Stomach (tissue), 19 donors: ENCODE measurements at places on chromosomes 3 and 15. TPM values are rescaled to one million over a fixed set of nuclear protein-coding genes. Genes with fewer than 3 reads are reported as not detected.
A peak's percentile ranks its signal among the peaks of the same experiment; 100 is the strongest.

Gene SNTN
- total RNA-seq, result not detected

Gene SYNPR
- total RNA-seq, result 1.7 TPM

DNA sequence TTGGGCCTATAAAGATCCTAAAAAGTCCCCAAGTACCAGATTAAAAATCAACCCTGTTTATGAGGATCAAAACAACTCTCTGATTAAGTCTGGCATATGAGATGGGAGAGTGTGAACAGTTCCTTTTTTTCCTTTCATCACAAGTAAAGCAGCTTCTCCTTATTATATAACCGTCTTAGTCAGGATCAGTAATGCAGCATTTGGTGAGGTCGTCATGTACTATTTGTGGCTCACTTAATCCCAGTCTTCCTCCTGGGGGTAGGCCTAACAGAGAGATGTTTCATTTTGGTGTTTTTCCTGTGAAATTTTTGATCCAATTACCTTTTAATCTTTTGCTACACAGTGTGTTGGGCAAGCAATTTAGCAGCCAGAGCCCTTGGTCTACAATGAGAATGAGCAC is 333.1 kb upstream of the KCNMB2 start:
- H3K27ac ChIP-seq, result no peak overlapping the region
- H3K4me3 ChIP-seq, result no peak overlapping the region
- H3K36me3 ChIP-seq, result no peaks in the 10 kb centered on the region
- no peaks in the 10 kb centered on the region for H3K27me3 ChIP-seq
- peaks cover 19% of the 10 kb centered on the region for H3K4me1 ChIP-seq

- H3K4me3 ChIP-seq, result no peak overlapping the region
- H3K4me1 ChIP-seq, result no peaks in the 10 kb centered on the region
- H3K27ac ChIP-seq, result no peak overlapping the region
- no peaks in the 10 kb centered on the region for H3K36me3 ChIP-seq
- no peaks in the 10 kb centered on the region for H3K27me3 ChIP-seq
Measured at GRCh38 chr3:46112296-46112695, 85.0 kb upstream of the XCR1 start.

Gene ROPN1
- not detected for total RNA-seq

DNA sequence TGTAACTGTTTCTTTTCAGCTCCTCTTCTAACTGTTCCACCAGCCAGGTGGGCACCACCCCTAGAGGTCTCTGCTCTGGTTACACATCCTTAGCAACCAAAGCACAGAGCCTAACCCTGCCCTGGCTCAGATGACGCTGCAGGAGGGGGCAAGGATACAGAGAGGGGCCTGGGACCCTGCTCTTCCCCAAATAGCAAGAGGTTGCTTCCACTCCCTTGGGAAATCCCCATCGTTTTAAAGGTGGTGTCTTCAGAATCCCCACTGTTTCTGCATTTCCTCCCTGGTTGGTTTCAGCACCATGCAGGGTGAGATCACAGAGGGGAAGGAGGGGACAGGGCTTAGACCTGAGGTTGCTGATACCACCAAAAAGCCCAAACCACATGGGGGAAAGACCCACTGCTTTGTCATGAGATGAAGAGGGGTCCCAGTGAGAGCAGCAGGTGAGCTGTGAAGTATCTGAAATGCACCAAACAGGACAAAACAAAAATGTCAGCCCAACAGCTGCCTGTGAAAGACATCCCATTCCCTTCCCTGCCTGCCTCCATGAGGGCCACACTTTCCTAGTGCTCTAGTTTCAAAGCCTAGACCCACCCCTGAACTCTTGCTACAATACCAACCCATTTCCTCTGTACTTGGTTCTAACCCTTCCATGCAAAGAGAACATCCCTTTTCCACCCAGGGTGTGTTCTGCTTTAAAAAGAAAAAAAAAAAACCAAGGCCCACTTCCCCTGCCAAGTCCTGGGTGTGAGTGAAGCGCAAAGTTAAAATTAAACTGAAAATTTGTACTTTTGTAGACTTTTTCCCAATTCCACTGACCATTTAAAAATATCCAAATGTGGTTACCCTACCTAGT is 29.0 kb downstream of the ANP32A start:
- no peaks in the 10 kb centered on the region for H3K27me3 ChIP-seq
- DNase-seq, result peak; percentile 57
- peak overlapping the region; percentile 85 for H3K27ac ChIP-seq
- H3K36me3 ChIP-seq, result peaks cover 2% of the 10 kb centered on the region
- no peak overlapping the region for H3K4me3 ChIP-seq

DNA sequence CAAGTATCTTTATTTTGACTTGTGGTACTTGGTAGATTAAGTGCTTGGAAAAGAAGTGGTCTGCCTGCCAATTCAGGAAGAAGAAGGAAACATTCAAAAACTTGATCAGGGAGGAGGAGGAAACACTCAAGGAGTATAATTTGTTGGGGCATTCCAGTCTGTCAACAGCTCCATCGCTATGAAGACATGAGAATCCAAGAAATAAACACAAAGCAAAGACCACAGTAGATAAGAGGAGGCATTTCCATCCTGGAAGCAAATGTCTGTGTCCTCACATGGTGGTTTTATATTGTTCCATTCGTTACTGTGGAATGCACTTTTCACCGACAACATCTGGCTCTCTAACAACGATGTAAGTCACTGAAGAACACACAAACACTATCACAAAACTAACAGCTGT is 176.1 kb upstream of the FRMD4B start:
- no peaks in the 10 kb centered on the region for H3K4me1 ChIP-seq
- no peak overlapping the region for H3K4me3 ChIP-seq
- H3K36me3 ChIP-seq, result no peaks in the 10 kb centered on the region
- no peak for DNase-seq

- no peak overlapping the region for H3K27ac ChIP-seq
- H3K27me3 ChIP-seq, result no peaks in the 10 kb centered on the region
- H3K36me3 ChIP-seq, result no peaks in the 10 kb centered on the region
- DNase-seq, result no peak
- no peak overlapping the region for H3K4me3 ChIP-seq
Measured at GRCh38 chr3:19149368-19149767, 1.1 kb downstream of the KCNH8 start.

- no peaks in the 10 kb centered on the region for H3K4me1 ChIP-seq
- no peaks in the 10 kb centered on the region for H3K36me3 ChIP-seq
- DNase-seq, result no peak
- no peak overlapping the region for H3K4me3 ChIP-seq
- no peak overlapping the region for H3K27ac ChIP-seq
Measured at GRCh38 chr3:182023843-182024242, 312.1 kb downstream of the SOX2 start.

Gene TLNRD1
- total RNA-seq, result 30.1 TPM

Gene NOX5
- not detected for total RNA-seq

DNA sequence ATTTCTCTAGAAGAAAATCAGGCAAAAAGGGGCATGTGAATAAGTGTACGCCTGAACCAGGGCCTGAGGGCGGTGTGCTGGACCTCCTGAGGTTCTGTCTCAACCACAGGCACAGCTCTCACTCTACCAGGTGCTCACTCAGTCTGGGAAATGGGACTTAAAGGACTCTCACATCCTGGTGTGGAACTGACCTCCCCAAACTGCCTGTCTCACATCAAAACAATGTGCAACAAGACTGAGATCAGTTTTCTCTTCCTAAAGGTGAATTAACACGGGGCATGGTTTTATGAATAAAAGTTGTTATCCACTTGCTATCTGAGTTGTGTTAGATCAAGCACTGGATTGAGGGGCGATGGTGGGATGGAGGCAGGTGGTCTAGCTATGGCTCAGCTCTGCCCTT is 4.8 kb downstream of the STOML1 start:
- peaks cover 29% of the 10 kb centered on the region for H3K36me3 ChIP-seq
- no peaks in the 10 kb centered on the region for H3K27me3 ChIP-seq
- H3K4me3 ChIP-seq, result no peak overlapping the region
- H3K27ac ChIP-seq, result peak overlapping the region; percentile 89
- DNase-seq, result no peak
- peaks cover 96% of the 10 kb centered on the region for H3K4me1 ChIP-seq

DNA sequence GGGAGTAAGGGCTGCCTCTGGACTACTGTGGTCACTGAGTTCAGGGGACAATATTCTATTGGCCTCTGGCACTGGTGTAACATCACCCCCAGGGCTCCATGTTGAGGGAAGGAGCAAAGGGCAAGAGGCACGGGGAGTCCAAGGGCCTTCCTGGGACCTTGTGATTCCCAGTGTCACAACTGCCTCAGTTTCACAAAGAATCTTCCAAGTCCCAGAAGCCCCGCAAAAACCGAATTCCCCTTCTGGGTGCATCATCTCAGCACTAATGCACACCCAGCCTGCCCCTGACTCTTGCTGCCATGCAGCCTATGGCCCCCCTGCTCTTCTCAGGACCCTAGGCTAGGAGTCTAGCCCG is 5.5 kb downstream of the AMOTL2 start:
- H3K27me3 ChIP-seq, result no peaks in the 10 kb centered on the region
- peaks cover 69% of the 10 kb centered on the region for H3K36me3 ChIP-seq
- peak overlapping the region; percentile 98 for H3K27ac ChIP-seq
- H3K4me1 ChIP-seq, result peaks cover 87% of the 10 kb centered on the region
- no peak overlapping the region for H3K4me3 ChIP-seq
- DNase-seq, result no peak

Gene MIX23
- total RNA-seq, result 32.5 TPM

DNA sequence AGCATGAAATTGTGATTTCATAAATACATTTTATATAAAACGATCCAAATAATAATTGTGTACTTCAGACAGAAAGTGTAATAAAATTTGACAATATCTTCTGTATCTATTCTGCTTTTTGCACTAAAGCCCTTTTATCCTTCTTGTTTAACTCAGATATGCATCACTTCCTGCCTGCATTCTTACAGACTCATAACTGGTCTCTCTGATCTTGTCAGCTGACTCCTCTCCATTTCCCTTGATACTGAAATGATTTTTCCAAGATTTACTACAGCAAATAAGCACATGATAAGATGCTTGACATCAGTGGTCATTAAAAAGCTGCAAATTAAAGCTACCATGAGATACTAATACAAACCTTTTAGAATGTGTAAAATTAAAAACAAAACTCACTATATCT is 25.3 kb upstream of the SI start:
- no peak overlapping the region for H3K4me3 ChIP-seq
- H3K27me3 ChIP-seq, result no peaks in the 10 kb centered on the region
- DNase-seq, result no peak
- no peaks in the 10 kb centered on the region for H3K36me3 ChIP-seq
- no peak overlapping the region for H3K27ac ChIP-seq

DNA sequence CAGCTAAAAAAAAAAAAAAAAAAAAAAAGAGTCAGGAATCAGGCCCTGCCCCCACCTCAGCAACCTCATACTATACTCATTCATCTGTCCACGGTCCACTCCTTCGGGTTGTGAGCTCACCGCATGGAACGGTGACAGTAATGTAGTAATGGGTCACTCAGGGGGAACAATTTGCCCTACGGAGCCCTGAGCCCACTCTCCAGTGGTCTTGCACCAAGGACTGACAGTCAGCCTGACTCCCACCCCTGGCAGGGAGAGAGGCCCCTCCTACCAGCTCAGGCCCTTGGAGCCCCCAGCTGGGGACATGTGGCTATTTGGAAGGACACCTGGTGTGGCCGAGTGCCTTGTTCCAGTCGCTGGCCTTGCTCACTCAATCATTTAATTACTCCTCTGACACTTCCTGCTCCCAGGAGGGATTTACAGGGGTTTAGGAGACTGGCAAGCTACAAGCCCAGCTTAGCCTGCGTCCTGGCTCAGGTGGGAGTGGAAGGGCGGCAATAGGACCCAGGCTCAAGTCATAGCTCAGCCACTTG is 19.9 kb upstream of the CACNA2D2 start:
- DNase-seq, result no peak
- H3K4me3 ChIP-seq, result no peak overlapping the region
- no peaks in the 10 kb centered on the region for H3K27me3 ChIP-seq
- H3K36me3 ChIP-seq, result no peaks in the 10 kb centered on the region
- H3K4me1 ChIP-seq, result no peaks in the 10 kb centered on the region

Gene RPSA
- total RNA-seq, result 1,202 TPM

Gene WDR93
- total RNA-seq, result not detected

DNA sequence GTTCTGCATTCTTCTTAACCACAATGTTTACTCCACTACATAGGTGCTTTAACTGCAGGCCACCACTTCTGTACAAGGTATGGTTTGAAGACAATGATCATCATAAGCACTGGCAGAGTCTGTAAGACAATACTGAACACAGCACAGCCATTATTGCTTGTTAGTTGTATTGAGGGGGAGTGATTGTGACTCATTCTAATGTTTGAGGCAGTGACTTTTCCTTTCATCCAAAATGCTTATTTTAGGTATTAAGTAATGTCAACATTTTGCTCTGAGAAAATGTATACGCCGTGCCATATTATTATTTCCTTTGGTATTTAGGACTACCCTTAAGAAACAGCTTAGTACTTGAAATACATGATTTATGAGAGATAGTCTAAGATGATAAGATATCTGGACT is 618.2 kb upstream of the ZNF717 start:
- no peaks in the 10 kb centered on the region for H3K36me3 ChIP-seq
- no peaks in the 10 kb centered on the region for H3K4me1 ChIP-seq
- no peak overlapping the region for H3K4me3 ChIP-seq
- H3K27me3 ChIP-seq, result no peaks in the 10 kb centered on the region
- no peak for DNase-seq

- no peak for DNase-seq
- no peaks in the 10 kb centered on the region for H3K27me3 ChIP-seq
- no peaks in the 10 kb centered on the region for H3K36me3 ChIP-seq
- peaks cover 43% of the 10 kb centered on the region for H3K4me1 ChIP-seq
- H3K4me3 ChIP-seq, result no peak overlapping the region
Measured at GRCh38 chr3:57956119-57956832, 51.9 kb upstream of the FLNB start.

GRCh38 chr3:116059421-116060096 is 385.7 kb downstream of the LSAMP start:
- DNase-seq, result peak; percentile 16
- no peaks in the 10 kb centered on the region for H3K36me3 ChIP-seq
- H3K27me3 ChIP-seq, result no peaks in the 10 kb centered on the region
- H3K4me3 ChIP-seq, result no peak overlapping the region

Gene CISH
- total RNA-seq, result 5.5 TPM

- peaks cover 10% of the 10 kb centered on the region for H3K4me1 ChIP-seq
- no peak within 1 kb of the TSS for H3K4me3 ChIP-seq
- H3K27ac ChIP-seq, result no peak within 1 kb of the TSS
Measured at GRCh38 chr15:81373775-81374395, at the start of gene TMC3. Gene TMC3 (minus strand): TSS chr15:81374213. CDS start chr15:81374077, 136 bp downstream.

GRCh38 chr3:77052051-77052501 is 12.2 kb downstream of the ROBO2 start:
- H3K27me3 ChIP-seq, result no peaks in the 10 kb centered on the region
- H3K27ac ChIP-seq, result no peak overlapping the region
- no peaks in the 10 kb centered on the region for H3K36me3 ChIP-seq
